ENCODE measurements at places on chromosomes 2 and 18. TPM values are rescaled to one million over a fixed set of nuclear protein-coding genes. Genes with fewer than 3 reads are reported as not detected.

GULP1 gene
- total RNA-seq: 83.9 TPM

RND3 gene
- total RNA-seq: 41.7 TPM

DNA sequence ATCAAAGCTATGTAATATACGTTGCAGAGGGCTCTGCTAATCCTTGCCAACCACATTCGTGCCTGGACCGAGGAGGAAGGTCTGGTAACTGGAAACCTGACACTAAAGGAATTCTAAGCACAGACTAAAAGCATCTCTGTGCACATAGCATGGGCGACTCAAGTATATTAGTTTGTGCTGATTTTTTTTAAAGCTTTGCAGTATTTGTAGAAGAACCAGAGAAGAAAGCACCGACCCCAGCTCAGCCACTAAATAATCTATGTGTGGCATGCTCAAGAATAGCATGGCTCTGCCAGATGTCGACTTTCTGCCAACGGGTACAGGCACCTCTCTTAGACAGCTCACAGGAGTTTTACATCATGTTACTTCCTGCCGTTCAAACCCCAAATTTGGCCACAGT lies 73.2 kb upstream of the NRP2 start:
- peak; percentile 4 for DNase-seq

GRCh38 chr2:172229125-172229524 lies 126.4 kb upstream of the DLX2 start:
- no peak for DNase-seq

DNA sequence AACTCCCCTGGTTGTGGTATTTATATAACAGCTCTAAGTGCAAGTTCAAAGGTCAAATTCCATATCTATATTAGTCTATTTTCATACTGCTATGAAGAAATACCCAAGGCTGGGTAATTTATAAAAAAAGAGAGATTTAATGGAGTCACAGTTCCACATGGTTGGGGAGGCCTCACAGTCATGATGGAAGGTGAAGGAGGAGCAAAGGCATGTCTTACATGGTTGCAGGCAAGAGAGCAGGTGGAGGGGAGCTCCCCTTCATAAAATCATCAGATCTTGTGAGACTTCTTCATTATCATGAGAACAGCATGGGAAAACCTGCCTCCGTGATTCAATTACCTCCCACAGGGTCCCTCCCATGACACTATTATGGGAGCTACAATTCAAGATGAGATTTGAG lies 179.6 kb upstream of the FBXO11 start:
- DNase-seq: no peak

DNA sequence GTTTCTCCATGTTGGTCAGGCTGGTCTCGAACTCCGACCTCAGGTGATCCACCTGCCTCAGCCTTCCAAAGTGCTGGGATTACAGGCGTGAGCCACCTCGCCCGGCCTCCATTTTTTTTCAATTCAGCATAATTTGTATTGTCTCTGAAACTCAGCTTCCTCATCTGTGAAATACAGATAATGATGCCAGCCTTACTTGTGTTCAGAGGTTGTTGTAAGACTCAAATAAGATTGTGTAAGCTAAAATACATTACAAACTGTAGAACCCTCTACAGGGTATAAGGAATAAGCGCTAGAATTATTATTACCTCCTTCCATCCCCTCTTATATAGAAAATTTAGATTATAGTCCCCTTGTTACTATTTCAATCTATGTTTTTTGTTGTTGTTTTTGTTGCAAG lies 24.8 kb upstream of the STARD7 start:
- no peak for DNase-seq

GRCh38 chr2:10269711-10270610 lies 32.7 kb upstream of the HPCAL1 start:
- DNase-seq: no peak

GRCh38 chr2:29124504-29124903 lies 9.3 kb downstream of the CLIP4 start:
- no peak for DNase-seq

DNA sequence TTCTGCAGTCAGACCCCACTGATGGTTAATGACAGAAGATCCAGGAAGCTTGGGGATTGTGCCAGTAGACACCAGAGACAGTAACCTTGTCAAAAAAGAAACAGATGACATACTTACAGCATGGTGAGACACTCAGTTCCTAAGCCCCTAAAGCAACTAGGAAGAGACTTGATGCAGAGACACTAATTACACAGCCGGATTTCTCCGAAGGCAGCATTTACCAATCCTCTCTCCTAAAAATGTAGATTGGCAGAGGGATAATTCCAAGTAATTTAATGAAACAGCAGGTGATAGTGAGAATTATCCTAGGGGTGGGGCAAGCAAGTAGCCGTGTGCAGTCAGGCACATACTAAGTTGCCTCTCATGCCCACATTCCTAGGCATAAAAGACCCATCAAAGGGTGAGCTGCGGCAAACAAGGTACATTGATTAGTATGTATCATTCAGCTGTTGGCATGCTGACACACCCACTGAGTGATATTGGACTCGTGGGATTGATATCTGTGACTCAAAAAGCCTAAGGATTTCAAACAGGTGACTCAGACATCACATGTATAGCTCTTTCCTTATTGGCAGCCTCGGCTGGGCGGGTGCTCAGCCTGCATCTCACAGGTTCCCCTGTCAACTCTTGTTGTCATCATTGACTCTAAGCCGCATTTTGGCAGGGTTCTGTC lies 296.7 kb upstream of the ATP5MC3 start:
- DNase-seq: no peak

- DNase-seq: no peak
Observed at GRCh38 chr2:241560883-241561474, 2.4 kb downstream of the BOK start.

- peak; percentile 75 for DNase-seq
Observed at GRCh38 chr18:79393635-79394533, 1.8 kb upstream of the NFATC1 start.

GRCh38 chr2:71609029-71609428 lies 155.7 kb downstream of the DYSF start:
- DNase-seq: no peak

- DNase-seq: no peak
Observed at GRCh38 chr2:2765839-2766495, 434.9 kb upstream of the MYT1L start.

- DNase-seq: peak; percentile 3
Observed at GRCh38 chr2:7847321-7847720, 834.5 kb upstream of the ID2 start.

GRCh38 chr2:84631047-84631446 lies 114.7 kb downstream of the DNAH6 start:
- peak; percentile 39 for DNase-seq

- no peak for DNase-seq
Observed at GRCh38 chr2:60116161-60116875, 437.1 kb downstream of the BCL11A start.

GRCh38 chr18:35296060-35296459 lies 6.0 kb upstream of the ZSCAN30 start:
- DNase-seq: no peak

DNA sequence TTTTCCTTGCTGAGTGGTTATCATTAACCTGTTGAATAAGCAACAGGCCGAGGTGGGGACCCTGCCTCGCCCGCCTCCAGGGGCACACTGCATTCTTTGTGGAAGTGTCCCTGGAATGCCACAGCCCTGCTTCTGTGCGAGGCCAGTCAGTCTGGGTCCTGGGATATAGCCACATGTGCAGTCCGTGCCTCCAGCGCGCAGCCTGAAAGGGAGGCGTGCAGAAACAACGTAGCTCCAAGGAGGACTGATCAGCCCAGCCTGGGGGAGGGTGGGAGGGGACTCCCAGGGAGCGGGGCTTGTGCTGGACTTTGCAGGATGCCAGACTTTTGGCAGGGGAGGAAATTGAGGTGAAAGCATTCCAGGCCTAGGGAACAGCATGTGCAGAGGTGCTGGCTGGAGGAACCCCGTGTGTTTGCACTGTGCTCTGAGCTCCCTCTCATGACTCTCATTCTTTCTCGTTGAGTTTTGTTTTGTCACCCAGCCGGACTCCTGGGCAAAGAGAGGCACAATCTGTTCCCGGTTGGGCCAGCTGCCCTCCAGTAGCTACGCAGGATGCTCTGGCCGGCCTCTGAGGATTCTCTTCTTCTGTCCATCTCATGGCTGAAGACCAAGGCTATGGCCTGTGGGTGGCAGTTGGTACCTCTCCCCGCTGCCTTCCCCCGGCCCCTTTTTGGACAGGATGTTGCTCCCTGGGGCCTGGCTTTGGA lies 39.7 kb downstream of the HPCAL1 start:
- DNase-seq: no peak

DNA sequence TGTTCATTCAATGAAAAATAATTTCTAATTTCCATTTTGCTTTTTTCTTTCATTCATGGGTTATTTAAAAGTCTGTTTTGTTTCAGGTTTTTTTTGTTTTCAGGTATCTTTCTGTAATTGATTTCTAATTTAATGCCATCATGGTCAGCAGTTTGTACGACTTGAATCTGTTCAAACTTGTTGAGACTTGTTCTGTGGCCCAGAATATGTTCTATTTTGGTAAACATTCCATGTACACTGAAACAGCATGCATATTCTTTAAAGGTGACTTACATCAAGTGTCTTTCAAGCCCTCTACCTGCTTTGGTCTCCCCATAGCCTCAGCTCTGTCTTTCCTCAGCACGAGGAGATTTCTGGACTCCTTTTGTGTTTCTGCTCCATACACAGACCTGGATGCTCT lies 49.1 kb downstream of the CYP1B1 start:
- DNase-seq: no peak

- no peak for DNase-seq
Observed at GRCh38 chr2:224155896-224156295, 116.8 kb upstream of the SERPINE2 start.

GRCh38 chr2:8103085-8103708 lies 578.7 kb upstream of the ID2 start:
- DNase-seq: no peak
